ENCODE measurements at places on chromosomes 2 and 18.
A peak's percentile ranks its signal among the peaks of the same experiment; 100 is the strongest.

GRCh38 chr18:58777471-58777870 is 87.2 kb upstream of the ZNF532 start:
- DNase-seq = no peak

GRCh38 chr2:20578895-20579825 is 71.7 kb downstream of the HS1BP3 start:
- DNase-seq = no peak

- no peak for DNase-seq
Measured at GRCh38 chr2:240598311-240598911, 11.9 kb downstream of the CAPN10 start.

DNA sequence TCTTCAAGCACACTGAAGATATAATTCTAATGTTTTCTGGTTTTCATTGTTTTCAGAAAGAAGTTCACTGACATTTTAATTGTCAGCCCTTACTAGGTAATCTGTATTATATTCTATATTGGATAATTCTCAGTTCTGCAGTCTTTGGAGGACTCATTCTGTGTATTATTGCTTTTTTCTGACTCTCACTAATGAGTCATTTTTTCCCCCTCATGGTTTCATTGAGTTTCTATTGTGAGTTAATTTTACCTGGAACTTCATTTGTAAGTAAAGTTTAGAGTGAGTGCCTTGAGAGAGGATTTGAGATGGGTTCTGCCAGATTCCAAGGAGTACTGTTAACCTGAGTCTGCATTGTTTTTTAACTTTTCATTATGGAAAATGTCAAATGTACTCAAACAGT is 90.4 kb upstream of the LYPD1 start:
- DNase-seq = no peak

DNA sequence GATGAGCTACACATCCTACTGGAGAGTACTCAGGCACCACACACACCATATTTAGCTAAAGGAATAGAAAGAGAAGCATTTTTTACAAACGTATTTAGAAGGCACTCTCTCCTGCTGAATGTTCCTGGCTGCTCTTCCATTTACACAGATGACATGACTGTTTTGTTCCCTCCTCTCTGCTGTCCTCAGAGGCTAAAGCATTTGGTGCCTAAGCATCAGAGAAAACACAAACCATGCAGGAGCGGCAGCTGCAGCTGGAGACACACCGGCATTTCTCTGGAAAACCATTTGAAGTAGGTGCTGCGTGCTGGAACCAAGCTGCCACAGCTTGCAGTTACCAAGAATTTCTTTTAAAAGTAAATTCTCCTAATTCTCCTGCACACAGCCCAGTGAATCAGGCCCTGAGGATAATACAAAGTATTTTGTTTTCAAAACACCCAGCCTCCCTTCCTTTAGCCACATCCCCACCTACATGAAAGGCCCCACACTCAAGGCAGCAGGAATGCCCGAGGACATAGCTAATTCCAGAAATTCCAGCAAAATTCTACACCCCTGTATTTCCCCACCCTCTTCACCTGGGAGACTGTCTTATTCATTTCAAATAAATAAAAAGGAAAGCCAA is 488.9 kb upstream of the SOX11 start:
- DNase-seq = no peak

DNA sequence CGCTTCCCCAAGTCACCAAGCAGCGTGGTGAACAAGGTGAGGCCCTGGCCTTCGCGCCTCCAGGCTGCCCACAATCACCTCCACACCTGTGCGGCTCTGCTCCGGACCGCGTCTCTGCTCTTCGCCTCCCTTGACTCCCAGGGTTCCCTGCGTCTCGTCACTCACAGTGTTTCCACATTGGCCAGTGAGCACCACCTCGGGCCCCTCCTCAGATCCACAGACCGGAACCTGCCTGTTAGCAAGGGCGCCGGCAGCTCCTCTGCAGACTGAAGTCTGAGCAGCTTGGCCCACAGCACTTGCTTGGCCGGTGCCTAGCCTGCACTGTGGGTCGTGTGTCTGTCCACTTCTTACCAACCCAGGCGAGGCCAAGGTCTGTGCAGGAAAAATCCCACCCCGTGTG is 155.3 kb upstream of the ALKAL2 start:
- no peak for DNase-seq

GRCh38 chr2:8137801-8138200 is 544.1 kb upstream of the ID2 start:
- no peak for DNase-seq

DNA sequence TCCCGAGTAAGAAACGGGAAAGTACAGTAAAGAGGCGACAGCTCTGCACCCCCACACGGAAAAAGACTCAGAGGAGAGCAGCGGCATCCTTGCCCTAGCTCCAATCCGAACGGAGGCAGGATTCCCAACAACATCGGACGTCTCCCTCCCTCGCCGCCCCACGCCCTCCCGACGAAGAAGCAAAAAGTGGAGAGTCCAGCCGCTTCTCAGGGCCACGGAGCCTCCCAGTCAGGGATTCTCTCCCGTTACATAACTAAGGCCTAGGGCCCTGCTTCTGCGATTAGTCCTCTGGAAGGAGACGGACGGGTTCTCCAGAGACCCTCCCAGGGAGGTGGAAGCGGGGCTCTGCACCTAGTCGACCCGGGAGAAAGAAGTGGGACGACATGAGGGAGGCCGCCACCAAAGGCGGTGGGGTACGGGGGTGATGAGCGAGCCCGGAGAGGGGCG is 587 bp downstream of the SUMO1 start:
- peak; percentile 19 for DNase-seq

GRCh38 chr18:69774831-69775230 is 172.8 kb downstream of the CD226 start:
- DNase-seq = no peak

DNA sequence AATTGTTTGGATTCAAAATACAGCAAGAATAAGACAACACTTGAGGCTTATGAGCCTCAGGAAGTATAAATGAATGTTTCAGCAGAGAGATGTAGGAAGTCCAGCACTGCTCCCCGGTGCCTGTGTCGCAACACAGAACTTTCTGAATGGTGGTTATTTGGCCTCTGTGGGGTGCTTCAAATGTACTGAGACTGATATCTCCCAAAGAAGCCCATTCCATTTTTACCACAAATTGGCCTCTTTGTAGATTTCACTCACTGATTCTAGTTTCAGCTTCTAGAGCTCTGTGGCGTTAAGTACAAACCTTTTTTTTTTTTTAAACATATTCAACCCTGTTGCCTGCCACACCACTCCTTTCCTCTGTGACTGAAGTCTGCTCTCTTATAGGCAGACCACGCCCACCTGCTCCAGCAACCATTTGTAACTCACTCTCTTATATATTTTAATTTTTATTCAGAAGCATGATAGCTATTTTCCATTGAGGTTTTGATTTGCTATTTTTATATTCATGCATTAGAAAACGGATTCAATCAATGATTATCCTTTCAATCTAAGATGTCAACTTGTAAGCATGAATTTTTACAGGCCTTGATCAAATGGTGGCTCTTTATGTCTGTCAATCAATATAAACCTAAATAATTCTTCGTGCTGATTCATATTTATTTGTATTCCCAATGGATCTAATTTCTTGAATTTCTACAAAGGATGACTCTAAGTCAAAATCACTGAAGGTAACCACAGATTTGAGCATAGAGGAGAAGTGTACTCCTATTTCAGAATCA is 277.1 kb upstream of the CCDC68 start:
- no peak for DNase-seq

- no peak for DNase-seq
Measured at GRCh38 chr2:38268691-38269327, 108.3 kb downstream of the ATL2 start.

GRCh38 chr2:176081837-176082524 is 1.8 kb downstream of the EVX2 start:
- no peak for DNase-seq

GRCh38 chr2:26922405-26923188 is 47.8 kb upstream of the MAPRE3 start:
- DNase-seq = no peak

GRCh38 chr2:148721520-148721931 is 77.0 kb downstream of the EPC2 start:
- no peak for DNase-seq

GRCh38 chr2:101272045-101272784 is 19.5 kb downstream of the CNOT11 start:
- no peak for DNase-seq

GRCh38 chr2:63589148-63589958 is 590 bp downstream of the MDH1 start:
- DNase-seq = no peak

GRCh38 chr2:58762176-58762781 is 521.2 kb upstream of the FANCL start:
- DNase-seq = no peak

GRCh38 chr2:28558158-28558820 is 62.4 kb downstream of the PLB1 start:
- DNase-seq = no peak

DNA sequence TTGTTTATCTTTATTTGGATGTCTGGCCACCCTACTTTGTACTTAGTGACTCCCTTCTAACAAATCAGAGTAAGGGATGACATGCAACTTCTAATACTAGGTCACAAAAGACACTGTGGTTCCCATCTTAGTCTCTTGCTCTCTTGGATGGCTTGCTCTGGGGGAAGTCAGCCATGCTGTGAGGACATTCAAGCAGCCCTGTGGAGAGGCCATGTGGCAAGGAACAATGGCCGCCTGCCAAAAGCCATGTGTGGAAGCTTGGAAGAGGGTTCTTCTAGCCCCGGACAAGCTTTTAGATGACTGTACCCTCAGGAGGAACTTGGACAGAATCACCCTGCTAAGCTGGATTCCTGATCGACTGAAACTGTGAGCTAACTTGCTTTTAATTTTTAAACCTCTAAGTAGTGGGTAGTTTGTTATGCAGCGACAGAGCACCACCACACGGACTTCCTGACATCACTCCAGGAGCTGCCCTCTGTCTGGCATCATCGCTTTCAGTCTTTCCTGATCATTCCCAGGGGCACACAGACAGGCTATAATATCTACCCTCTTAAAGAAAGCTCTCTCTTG is 116.8 kb upstream of the ODC1 start:
- DNase-seq = no peak

GRCh38 chr2:179226961-179227259 is 37.7 kb downstream of the SESTD1 start:
- DNase-seq = no peak

DNA sequence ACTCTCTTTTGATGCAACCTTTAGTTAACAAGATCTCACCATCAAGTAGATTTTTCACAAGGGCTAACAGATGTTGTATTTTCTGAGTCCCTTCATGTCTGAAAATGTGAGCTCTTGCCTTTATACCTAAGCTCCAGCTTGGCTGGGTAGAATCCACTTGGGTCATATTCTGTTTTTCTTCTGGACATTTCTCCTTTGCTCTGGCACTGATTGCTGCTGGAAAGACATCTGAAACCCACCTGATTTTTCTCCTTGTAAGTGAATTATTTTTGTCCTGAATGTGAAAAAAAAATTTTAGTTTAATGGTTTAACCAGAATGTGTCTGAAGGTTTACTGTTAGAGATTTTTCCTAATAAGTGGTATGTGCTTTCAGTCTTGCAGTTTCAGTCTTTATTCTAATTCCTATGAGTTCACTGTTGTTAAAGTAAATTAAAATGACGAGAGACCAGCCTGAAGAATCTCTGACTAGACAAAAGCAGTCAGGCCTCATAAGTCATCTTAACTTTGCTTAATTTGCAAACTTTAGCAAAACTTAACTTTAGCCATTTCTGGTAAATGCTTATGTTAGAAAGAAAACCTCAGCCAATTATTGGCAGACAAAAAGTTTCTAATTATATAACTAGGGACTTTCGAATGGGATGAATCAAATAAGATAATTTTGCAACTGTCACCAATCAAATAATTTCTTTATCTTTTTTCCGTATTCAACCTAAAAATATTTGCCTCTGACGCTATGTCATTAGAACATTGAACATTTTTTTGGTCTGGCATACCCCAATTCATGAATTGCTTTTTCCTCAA is 70.8 kb downstream of the ACAA2 start:
- no peak for DNase-seq

DNA sequence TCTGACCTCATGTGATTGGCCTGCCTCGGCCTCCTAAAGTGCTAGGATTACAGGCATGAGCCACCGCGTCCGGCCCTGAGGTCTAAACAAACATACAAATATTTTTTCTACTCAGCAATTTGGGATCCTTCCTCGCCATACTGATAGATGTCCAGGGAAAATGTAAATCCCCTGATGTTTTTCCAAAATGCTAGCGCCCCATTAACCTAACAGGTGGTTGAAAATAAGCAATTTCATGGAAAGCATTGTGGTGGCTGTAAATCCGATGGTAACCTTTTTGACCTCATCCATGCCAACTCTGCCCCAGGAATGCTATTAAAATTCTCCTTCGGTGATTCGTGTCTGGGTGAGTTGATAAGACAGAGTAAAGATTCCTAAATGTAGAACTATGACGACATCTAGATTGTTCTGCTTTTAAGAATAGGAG is 19.3 kb downstream of the GEMIN6 start:
- no peak for DNase-seq

DNA sequence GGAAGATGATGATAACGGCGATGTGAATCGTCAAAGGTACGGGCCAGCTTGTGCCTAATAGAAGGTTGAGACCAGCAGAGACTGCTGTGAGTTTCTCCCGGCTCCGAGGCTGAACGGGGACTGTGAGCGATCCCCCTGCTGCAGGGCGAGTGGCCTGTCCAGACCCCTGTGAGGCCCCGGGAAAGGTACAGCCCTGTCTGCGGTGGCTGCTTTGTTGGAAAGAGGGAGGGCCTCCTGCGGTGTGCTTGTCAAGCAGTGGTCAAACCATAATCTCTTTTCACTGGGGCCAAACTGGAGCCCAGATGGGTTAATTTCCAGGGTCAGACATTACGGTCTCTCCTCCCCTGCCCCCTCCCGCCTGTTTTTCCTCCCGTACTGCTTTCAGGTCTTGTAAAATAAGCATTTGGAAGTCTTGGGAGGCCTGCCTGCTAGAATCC is 3.0 kb downstream of the FZD7 start:
- no peak for DNase-seq

DNA sequence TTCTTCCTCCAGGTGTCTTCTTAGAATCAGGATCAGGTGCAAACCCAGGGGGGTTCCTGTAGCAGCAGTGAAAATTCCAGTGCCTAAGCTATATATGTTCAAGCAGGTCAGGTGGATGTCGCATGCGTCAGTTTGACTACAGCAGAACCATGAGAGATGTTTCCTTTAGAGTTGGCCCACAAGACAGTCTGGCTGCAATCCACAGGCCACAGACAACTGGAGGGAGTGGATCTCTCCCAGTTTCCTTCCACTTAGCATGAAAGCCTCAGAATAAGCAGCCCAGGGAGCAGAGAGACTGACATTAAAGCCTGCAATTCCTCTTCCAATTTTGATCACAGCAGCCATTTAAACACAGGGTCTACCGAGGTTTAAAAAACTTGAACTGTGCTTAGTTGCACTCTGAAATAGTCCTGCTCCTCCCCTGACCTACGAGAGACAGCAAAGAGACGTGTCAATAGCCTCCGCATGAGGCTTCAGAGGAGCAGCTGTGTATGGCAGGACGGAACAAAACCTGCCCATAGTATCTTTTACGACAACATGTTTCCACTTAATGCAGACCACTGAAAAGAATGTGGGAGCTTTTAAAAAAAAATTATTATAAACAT is 988 bp upstream of the KCNE4 start:
- DNase-seq = no peak

DNA sequence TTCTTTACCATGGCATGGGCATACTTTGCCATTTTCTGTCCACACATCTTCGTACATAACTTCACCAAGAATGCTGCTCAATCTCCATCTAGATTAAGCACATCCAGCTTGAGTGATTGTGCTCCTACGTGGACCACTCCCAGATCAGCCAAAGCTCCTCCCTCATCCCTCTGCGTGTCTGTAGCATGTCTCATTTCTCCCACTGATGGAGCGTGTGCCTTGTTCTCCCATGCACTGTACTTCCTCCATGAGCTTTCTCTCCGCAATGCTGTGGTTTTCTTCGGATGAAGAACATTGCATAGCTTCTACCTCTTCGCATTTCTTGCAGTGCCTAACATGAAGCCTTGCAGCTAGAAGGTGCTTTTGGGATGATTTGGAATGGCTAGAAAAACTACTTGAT is 13.5 kb downstream of the CCL20 start:
- DNase-seq = no peak

Measured in effector CD4-positive, alpha-beta T cell (primary cell).